Liver (tissue), 10 donors: ENCODE measurements at places on chromosomes 4 and X. TPM values are rescaled to one million over a fixed set of nuclear protein-coding genes. Genes with fewer than 3 reads are reported as not detected.

NHS gene
- 0.14 TPM for total RNA-seq

ZNF732 gene
- not detected for total RNA-seq

MAB21L2 gene
- total RNA-seq: 1.5 TPM

- H3K27ac ChIP-seq: no peak overlapping the region
- H3K27me3 ChIP-seq: no peaks in the 10 kb centered on the region
- DNase-seq: no peak
- no peaks in the 10 kb centered on the region for H3K4me1 ChIP-seq
Measured at GRCh38 chrX:14802943-14803710, 69.7 kb downstream of the FANCB start.

DNA sequence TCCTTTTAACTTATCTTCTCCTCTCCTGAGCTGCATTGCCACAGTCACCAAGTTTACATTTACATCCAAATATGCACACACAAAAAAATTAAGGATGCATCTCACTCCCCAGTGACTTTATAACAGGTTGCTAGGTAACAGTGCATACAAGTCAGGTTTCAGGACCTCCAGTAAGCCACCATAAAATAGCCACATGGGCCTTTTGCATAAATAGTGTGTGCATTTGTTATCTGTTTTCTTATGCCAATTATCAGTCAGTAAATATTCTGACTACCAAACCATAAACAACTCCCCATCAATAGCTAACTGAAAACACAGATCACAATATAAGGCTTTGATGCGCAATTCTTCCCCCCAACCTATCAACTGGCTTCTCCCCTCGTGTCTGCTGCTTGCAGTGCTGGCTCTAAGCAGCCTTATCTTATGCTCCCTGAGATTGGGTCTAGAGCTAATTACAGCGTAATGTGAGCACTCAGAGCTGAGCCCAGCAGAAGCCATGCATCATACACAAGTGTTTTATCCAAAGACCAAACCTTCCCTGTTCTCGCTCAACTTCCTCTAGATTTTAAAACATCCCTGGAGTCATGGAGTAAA, 55.4 kb downstream of the ZNF827 start:
- H3K27me3 ChIP-seq: no peaks in the 10 kb centered on the region
- DNase-seq: no peak
- no peak overlapping the region for H3K27ac ChIP-seq
- no peak overlapping the region for H3K4me3 ChIP-seq

DNA sequence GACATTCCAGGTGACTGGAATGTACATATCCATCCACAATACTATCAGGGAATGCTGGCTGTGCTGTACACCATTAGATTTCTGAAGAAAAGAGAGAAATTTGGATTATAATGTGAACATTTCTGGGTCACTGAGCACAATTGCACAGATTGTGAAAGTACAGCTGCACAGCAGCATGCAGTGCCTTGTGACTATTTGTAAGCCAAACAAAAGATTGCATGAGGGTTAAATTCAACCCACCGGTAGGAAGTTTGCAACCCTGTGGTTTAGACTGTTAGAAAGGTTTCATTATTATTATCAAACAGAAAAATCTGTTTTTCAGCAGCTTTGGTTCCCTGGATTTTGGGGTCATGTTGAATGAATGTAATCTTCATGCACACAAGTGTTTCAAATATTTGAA, 24.5 kb downstream of the DDIT4L start:
- peaks cover 2% of the 10 kb centered on the region for H3K4me1 ChIP-seq
- no peaks in the 10 kb centered on the region for H3K36me3 ChIP-seq
- no peaks in the 10 kb centered on the region for H3K27me3 ChIP-seq
- DNase-seq: no peak
- H3K4me3 ChIP-seq: no peak overlapping the region

- no peak overlapping the region for H3K27ac ChIP-seq
- no peaks in the 10 kb centered on the region for H3K27me3 ChIP-seq
- no peak overlapping the region for H3K4me3 ChIP-seq
- H3K36me3 ChIP-seq: no peaks in the 10 kb centered on the region
- DNase-seq: no peak
Measured at GRCh38 chrX:109155161-109155560, 326.7 kb downstream of the GUCY2F start.

GRCh38 chrX:129651756-129652564, 2.8 kb downstream of the APLN start:
- no peaks in the 10 kb centered on the region for H3K36me3 ChIP-seq
- H3K27me3 ChIP-seq: peaks cover 3% of the 10 kb centered on the region
- H3K4me3 ChIP-seq: no peak overlapping the region
- no peak for DNase-seq
- no peak overlapping the region for H3K27ac ChIP-seq

- no peak overlapping the region for H3K4me3 ChIP-seq
- H3K4me1 ChIP-seq: no peaks in the 10 kb centered on the region
- no peak overlapping the region for H3K27ac ChIP-seq
- H3K27me3 ChIP-seq: no peaks in the 10 kb centered on the region
Measured at GRCh38 chr4:39484582-39485272, 25.9 kb downstream of the LIAS start.

DNA sequence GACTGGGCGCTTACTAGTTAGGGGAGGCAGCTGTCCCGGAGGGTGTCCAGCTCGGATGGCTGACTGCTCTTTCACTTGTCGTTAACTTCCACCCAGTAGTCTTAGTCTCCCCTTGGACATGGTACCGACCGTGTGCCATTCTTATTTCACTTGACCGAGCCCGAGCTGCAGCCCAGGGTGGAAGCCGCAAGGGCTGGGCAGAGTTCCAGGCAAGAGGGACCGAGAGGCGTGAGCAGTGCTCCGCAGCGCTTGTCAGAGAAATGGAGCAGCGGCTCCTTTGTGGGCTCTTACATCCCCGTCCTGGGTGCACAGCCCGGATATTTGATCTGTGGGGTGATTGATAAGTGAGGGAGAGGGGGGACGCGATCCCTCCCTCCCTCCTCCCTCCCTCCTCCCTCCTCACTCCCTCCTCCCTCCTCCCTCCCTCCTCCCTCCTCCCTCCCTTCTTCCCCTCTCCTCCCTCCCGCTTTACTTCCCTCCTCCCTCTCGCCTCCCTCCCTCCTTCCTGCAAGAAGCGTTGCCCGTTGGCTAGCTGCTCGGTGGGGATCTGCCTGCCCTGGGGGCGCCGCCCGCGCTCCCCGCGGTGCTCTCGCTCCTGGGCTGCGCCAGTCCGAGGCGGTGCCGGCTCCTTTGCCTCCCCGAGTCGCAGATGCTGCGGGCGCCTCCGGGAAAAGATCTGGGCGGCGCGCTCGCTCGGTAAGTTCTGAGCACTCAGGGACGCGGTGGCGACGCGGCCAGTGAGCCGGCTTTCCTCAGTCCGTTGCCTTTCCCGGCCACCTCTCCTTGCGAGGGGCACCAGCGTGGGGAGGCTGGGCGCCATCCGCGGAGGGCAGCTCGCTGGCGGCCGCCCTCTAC, at the start of gene SLITRK2:
Gene SLITRK2 (plus strand): TSS at position 499 of the 855 bp plus-strand sequence. CDS start 4,597 bp downstream, outside the sequence.
- DNase-seq: no peak
- H3K4me3 ChIP-seq: no peak within 1 kb of the TSS
- H3K27ac ChIP-seq: no peak within 1 kb of the TSS
- no peaks in the 10 kb centered on the region for H3K36me3 ChIP-seq
- peaks cover 3% of the 10 kb centered on the region for H3K4me1 ChIP-seq

DNA sequence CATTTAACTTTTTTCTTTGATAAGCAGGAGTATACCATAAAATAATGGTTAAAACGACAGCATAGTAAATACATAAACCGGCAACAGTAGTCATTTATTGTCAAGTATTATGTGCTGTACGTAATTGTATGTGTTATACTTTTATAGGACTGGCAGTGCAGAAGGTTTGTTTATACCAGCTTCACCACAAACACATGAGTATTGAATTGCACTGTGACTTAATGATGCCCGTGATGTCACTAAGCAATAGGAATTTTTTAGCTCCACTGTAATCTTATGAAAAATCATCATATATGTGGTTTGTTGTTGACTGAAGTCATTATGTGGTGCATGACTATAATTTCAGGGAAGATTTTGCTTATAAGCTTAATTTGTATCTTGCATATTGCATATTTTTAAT, 424.6 kb downstream of the PABPC4L start:
- H3K36me3 ChIP-seq: no peaks in the 10 kb centered on the region
- no peak for DNase-seq
- no peak overlapping the region for H3K27ac ChIP-seq
- H3K27me3 ChIP-seq: no peaks in the 10 kb centered on the region
- H3K4me1 ChIP-seq: no peaks in the 10 kb centered on the region
